ENCODE measurements at places on chromosomes 4 and X. TPM values are rescaled to one million over a fixed set of nuclear protein-coding genes. Genes with fewer than 3 reads are reported as not detected.

GRCh38 chr4:89305028-89305427, 2.6 kb downstream of the GPRIN3 start:
- H3K27me3 ChIP-seq: no peaks in the 10 kb centered on the region
- H3K27ac ChIP-seq: no peak overlapping the region
- H3K4me3 ChIP-seq: no peak overlapping the region
- H3K36me3 ChIP-seq: no peaks in the 10 kb centered on the region
- H3K4me1 ChIP-seq: peaks cover 14% of the 10 kb centered on the region

- DNase-seq: no peak
- H3K4me3 ChIP-seq: no peak overlapping the region
- no peaks in the 10 kb centered on the region for H3K4me1 ChIP-seq
- H3K36me3 ChIP-seq: no peaks in the 10 kb centered on the region
- H3K27ac ChIP-seq: no peak overlapping the region
Measured at GRCh38 chr4:185086053-185086452, 57.0 kb upstream of the SLC25A4 start.

GRCh38 chr4:48275686-48276085, 6.0 kb upstream of the TEC start:
- H3K27ac ChIP-seq: no peak overlapping the region
- DNase-seq: no peak
- no peaks in the 10 kb centered on the region for H3K27me3 ChIP-seq
- H3K4me1 ChIP-seq: no peaks in the 10 kb centered on the region

DNA sequence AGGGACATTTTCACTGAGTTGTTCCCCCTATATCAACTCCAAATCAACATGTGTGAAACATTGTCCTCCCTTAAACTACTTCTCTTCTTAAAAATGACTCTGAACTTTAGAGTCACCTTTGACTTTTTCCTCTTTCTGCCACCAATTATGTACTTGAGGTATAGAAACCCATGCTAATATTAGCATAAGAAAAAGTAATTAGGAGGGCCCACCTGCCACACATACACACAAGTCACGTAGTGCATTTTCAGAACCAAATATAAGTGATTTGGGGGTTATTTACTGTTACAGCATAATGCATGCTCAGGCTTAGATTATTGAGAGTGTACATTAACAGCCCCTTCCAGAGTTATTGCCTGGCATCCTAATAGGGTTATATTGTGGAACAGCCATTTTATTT, 432.7 kb downstream of the ZIC3 start:
- H3K4me3 ChIP-seq: no peak overlapping the region
- no peaks in the 10 kb centered on the region for H3K36me3 ChIP-seq
- no peak for DNase-seq
- H3K27ac ChIP-seq: no peak overlapping the region
- H3K4me1 ChIP-seq: no peaks in the 10 kb centered on the region

Gene VCX
- not detected for total RNA-seq

GRCh38 chr4:13325744-13326143, 158.4 kb downstream of the RAB28 start:
- no peak overlapping the region for H3K4me3 ChIP-seq
- peaks cover 22% of the 10 kb centered on the region for H3K4me1 ChIP-seq
- no peaks in the 10 kb centered on the region for H3K36me3 ChIP-seq

Gene SLC7A11
- total RNA-seq: 0.16 TPM

- no peak overlapping the region for H3K4me3 ChIP-seq
- peak overlapping the region; percentile 57 for H3K27ac ChIP-seq
- no peaks in the 10 kb centered on the region for H3K27me3 ChIP-seq
- no peaks in the 10 kb centered on the region for H3K4me1 ChIP-seq
Measured at GRCh38 chr4:7945709-7946380, 6.2 kb upstream of the AFAP1 start.

- peak; percentile 83 for DNase-seq
- H3K27me3 ChIP-seq: no peaks in the 10 kb centered on the region
- H3K4me1 ChIP-seq: no peaks in the 10 kb centered on the region
Measured at GRCh38 chrX:17590892-17591740, 146.2 kb upstream of the SCML1 start.

DNA sequence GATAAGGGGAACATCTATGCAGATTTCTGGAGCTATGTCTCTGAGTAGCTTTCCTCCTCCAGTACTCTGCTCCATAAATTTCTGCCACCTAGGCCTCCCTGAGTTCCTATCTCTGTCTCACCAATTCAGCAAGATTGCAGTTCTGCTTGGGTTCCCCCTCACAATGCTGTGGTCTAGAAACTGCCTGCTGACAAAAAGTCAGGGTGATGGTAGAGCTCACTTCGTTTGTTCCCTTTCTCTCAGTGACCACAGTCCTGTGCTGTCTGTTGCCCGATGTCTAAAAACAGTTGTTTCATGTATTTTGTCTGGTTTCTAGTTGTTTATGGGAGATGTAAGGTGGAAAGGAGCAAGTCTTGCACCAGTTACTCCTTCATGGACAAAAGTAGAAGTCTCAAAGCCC, 41.1 kb downstream of the AMMECR1 start:
- no peak overlapping the region for H3K27ac ChIP-seq
- H3K4me1 ChIP-seq: peaks cover 6% of the 10 kb centered on the region
- no peak for DNase-seq
- no peaks in the 10 kb centered on the region for H3K36me3 ChIP-seq

GRCh38 chr4:10336471-10336870, 120.8 kb downstream of the ZNF518B start:
- H3K27me3 ChIP-seq: no peaks in the 10 kb centered on the region
- DNase-seq: no peak
- H3K4me1 ChIP-seq: no peaks in the 10 kb centered on the region
- H3K36me3 ChIP-seq: no peaks in the 10 kb centered on the region
- H3K27ac ChIP-seq: no peak overlapping the region

Gene MBTPS2
- 13.2 TPM for total RNA-seq

GRCh38 chr4:175371091-175371490, 441.0 kb downstream of the GPM6A start:
- DNase-seq: no peak
- no peaks in the 10 kb centered on the region for H3K27me3 ChIP-seq
- no peak overlapping the region for H3K4me3 ChIP-seq
- H3K4me1 ChIP-seq: no peaks in the 10 kb centered on the region
- no peak overlapping the region for H3K27ac ChIP-seq

Gene F9
- not detected for total RNA-seq

Gene GPR82
- total RNA-seq: 1.4 TPM

DNA sequence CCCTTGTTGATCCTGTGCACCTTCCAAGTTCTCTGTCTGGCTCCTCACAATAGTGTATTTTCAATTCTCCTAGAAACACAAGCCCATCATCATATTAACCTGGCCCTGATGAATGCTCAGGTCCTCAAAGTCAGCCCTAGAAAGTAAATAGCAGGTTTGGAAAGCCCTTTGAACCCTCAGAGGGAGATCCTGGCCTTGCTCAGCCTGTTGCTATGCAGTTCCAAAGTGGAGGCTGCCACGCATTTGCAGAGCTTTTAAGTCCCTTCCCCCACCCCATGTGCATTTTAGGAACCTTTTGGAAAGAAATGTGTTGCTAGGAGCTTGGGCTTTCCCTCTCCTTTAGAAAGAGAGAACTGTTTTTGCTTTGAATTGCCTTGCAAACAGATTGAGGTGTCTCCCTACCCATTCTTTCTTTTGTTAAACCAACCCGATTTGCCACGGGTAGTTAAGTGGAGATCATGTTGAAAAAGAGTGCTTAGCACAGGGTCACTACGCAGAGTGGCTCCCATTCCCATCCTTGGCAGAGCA, 12.2 kb downstream of the MAMLD1 start:
- no peak for DNase-seq
- H3K27me3 ChIP-seq: no peaks in the 10 kb centered on the region
- H3K27ac ChIP-seq: no peak overlapping the region
- H3K4me1 ChIP-seq: no peaks in the 10 kb centered on the region
- no peaks in the 10 kb centered on the region for H3K36me3 ChIP-seq

DNA sequence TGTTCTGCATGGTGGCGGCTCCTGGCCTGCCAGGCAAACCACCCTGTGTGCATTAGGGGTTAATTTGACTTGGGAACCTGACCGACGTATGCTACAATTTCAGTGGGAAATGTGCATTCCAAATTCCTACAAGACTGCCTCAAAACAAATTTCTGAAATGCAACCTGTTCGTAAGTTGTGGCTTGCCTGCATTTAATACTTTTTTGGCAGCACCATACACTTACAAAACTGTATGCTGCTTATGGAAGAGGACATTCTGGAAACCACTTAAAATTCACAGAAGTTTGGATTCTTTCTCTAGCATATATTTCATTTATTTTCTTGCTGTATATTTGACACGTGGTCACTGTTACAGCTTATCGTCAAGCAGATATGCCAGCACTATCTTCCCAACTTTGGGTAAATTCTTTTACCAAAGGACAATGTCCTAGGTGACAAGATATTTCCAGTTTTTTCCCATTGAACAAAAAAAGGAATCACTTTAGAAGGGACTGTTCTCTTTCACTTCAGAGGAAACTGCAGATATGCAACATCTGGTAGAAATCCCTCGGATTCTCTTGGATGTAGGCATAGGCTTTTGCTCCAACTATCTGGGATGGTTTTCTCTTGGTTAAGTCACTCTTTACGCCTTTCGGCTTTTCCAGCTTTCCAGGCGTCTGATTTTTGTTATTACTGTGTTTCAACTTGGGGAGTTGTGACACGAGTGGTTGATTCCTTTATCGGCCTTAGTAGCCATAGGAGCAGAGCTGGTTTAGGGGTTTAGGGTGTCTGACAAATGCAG, 9.7 kb upstream of the TENM3 start:
- H3K27me3 ChIP-seq: no peaks in the 10 kb centered on the region
- no peaks in the 10 kb centered on the region for H3K36me3 ChIP-seq
- no peak for DNase-seq
- no peak overlapping the region for H3K27ac ChIP-seq
- H3K4me1 ChIP-seq: peaks cover 9% of the 10 kb centered on the region

DNA sequence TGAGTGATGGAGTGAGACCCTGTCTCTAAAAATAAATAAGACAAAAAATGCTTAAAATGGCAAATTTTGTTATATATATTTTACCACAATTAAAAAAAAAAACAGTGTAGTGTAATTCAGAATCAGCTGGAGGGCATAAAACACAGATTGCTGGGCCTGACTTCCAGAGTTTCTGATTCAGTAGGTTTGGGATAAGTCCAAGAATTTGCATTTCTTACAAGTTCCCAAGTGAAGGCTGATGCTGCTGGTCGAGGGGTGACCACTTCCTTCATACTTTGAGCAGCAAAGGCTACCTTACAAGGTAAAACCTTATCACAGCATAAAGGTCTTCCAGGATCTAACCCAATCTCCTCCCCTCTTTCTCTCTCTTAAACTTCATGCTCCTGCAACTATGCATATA, 40.7 kb downstream of the KLHL8 start:
- no peak overlapping the region for H3K27ac ChIP-seq
- H3K27me3 ChIP-seq: no peaks in the 10 kb centered on the region
- no peak for DNase-seq
- H3K4me3 ChIP-seq: no peak overlapping the region
